Right ventricle myocardium inferior (tissue), 1 donor: ENCODE measurements at places on chromosomes 12 and 14. TPM values are rescaled to one million over a fixed set of nuclear protein-coding genes. Genes with fewer than 3 reads are reported as not detected.

Gene FZD10
- not detected for total RNA-seq

Gene MUCL1
- total RNA-seq: not detected

GRCh38 chr12:98856897-98857540 lies 211.9 kb downstream of the APAF1 start:
- no peak for DNase-seq

GRCh38 chr14:75222208-75222701 lies 45.8 kb upstream of the TMED10 start:
- no peak for DNase-seq

DNA sequence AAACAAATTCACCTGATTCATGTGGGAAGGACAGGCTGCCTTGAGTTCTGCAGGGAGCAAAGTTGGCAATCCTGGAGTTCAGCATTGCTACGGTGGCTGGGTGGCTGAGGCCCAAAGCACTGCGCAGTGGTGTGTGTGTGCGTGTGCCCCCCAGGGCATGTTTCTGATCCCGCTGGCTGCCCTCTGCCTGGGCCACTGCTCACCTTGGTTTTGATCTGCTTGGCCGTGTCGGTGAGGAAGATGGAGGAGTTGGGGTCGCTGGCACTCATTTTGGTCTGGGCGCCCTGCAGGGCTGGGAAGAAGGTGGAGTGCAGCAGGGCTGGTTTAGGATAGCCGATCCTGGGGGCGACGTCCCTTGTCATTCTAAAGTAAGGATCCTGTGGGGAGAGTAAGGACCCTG lies 19.1 kb downstream of the SLC25A47 start:
- no peak for DNase-seq

DNA sequence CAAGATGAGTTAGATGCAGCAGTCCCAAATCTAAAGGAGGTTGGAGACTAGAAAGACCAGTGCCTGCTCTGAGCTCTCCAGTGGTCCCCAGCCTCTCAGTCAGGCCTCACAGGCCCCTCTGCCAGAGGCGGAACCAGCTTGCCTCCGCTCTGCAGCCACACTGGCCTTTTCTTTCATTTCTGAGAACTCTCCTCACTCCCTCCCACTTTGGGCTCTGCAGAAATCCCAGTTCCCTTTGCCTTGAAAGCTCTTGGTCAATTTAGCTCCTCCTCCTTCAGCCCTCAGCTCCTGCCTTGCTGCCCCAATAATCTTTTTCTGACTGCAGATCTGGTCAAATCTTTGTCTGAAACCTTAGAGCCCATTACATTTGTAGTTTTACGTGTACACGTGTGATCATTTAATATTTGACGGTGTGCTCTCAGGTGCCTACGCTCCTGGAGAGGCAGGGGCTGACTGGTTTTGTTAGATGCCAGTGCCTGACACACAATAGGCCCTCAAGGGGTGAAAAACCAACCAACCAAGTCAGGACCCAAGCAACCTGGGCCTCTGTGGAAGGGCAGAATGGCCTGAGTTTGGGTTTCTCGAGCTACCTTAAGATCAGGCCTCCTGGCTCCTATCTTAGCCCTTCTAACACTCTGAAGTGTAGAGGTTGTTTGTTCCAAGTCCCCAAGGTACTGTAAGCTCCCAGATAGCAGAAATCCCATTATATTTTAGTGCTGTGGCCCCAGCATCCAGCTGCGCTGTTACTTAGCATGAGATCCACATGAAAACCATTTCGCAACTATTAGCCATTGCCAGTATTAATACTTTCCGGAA lies 1.1 kb upstream of the NUDT4 start:
- no peak for DNase-seq

Gene RPGRIP1
- total RNA-seq: 0.60 TPM

DNA sequence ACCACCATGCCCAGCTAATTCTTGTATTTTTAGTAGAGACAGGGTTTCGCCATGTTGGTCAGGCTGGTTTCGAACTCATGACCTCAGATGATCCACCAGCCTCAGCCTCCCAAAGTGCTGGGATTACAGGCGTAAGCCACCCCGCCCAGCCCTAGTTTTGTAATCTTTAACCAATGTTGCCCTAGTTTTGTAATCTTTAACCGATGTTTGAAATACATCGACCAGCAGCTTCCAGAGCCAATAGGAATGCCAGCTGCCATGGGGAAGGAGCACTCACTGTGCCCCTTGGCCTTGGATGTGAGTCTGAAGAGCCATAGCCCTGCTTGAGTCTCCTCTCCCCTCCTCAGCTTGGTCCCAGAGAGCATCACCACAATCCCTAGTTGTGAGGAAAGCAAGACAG lies 209.3 kb upstream of the RGS6 start:
- no peak for DNase-seq

Gene ADAMTS20
- not detected for total RNA-seq

Gene KRT72
- not detected for total RNA-seq

Gene HVCN1
- 11.8 TPM for total RNA-seq

Gene INSM2
- total RNA-seq: not detected

GRCh38 chr14:34204774-34205173 lies 253.9 kb upstream of the EGLN3 start:
- no peak for DNase-seq

Gene DEPDC4
- total RNA-seq: 0.81 TPM

GRCh38 chr14:70006699-70007098 lies 127.5 kb downstream of the SMOC1 start:
- DNase-seq: no peak

Gene PTPN6
- total RNA-seq: 9.1 TPM

- no peak for DNase-seq
Observed at GRCh38 chr12:12919666-12920435, 28.5 kb downstream of the GPRC5A start.

Gene SLC4A8
- total RNA-seq: 0.08 TPM

GRCh38 chr14:62468946-62469345 lies 576.3 kb downstream of the KCNH5 start:
- DNase-seq: no peak

Gene IGF1
- total RNA-seq: 10.9 TPM

DNA sequence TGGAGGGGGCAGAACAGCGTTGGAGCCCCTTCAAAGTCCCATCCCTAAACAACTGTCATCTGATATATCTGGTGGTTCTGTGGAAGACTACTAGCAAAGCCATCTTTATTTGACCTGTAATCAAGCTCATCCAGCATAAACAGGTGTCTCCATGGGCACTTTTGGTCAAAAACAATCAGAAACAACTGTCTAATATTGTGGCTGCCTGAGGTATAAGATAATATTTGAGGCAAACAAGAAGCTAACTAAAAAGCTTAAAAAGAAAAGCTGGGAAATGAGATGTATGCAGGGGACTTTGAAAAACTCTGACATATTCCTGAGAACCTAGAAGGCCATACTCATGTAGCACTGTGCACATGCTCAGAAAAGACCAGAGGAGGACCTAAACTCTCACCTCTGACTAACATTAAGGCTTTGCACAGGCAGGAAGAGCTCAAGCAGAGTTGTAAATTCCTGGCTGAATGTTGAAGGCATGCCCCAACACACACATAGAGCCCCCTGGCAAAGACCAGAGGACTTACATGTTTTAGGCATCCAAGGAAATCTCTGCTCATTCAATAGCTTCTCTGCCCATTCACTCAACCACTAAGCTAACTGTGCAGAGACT lies 27.2 kb upstream of the AP4S1 start:
- DNase-seq: no peak

DNA sequence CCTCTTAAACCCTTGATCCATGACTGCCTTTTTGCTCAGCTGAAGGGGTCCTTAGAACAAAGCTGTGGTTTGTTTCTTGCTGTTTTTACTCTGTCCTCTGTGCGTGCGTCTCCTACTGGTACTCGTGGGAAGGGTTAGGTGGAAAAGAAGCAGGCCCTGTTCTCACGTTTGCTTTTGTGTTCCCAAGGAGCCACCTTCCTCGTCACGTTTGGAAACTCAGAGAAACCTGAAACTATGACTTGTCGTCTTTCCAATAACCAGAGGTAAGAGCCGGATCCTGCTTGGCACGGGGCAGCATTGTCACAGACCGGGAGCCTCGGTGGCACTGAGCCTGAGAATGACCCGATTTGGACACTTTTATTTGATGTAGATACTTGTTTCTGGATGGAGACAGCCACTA lies 13.1 kb downstream of the ZFYVE21 start:
- no peak for DNase-seq

Gene TMPRSS12
- total RNA-seq: not detected

Gene C14orf180
- total RNA-seq: 40.0 TPM

- DNase-seq: no peak
Observed at GRCh38 chr12:79681008-79681590, 9.7 kb downstream of the PAWR start.

Gene ALDH2
- total RNA-seq: 382 TPM

Gene RBP5
- 0.54 TPM for total RNA-seq

DNA sequence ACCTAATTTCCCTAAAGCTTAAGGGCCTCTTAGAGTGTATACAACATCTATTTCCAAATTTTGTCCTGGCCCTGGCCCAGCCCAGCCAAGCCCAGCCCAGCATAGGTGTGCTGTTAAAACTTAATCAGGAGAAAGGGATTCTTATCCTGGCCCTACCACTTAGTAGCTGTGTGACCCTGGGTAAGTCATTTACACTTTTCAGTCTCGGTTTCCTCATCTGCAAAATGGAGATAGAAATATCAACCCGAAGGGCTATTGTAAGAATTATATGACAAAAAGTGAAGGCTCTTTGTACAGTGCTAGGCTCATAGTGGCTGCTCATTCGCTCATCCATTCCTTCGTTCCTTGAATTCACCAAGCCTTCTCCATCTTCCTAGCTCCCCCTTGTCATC lies 442 bp downstream of the ERG28 start:
- DNase-seq: no peak

Gene SLC6A12
- 0.68 TPM for total RNA-seq

Gene ANAPC5
- 61.8 TPM for total RNA-seq

DNA sequence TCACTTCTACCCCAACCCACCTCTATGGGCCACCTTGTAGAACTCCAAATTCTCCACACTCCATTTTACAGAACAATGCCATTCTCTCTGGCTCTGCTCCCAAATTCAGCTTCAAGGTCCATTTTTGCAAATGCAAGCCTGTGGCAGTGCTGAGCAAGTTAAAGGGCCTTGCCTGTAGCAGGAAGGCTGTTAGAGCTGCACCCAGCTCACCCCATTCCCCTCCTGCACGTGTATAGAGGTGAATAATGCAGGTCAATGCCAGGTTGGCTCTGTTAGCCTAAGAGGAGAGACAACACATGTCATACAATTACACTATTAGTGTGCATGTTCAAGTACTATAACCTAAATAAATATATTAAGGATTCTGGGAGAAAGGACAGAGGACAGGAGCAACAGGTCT lies 120.4 kb downstream of the TBX5 start:
- DNase-seq: no peak

Gene TAS2R13
- total RNA-seq: 0.43 TPM

GRCh38 chr12:119695034-119695433 lies 27.1 kb downstream of the PRKAB1 start:
- DNase-seq: no peak

- no peak for DNase-seq
Observed at GRCh38 chr14:90625445-90625844, 190.8 kb downstream of the TTC7B start.

Gene LGR5
- not detected for total RNA-seq

DNA sequence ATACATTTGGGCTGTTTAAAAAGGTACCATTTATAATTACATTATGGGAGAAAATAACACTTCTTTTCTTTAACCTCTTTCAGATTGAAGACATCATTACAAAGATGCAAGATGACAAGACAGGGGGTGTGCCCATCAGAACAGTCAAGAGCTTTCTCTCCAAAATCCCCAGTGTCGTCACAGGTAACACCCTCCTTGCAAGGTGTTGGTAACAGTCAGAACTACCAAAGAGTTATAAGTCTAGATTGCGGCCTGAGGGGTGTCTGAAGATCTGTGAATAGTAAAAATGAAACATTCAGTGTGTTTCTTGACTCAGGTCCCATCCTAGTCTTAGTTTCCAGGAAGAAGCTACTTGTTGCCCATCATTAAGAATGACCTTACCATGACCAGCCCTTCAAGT lies 419.8 kb downstream of the RGS6 start:
- DNase-seq: no peak

- DNase-seq: no peak
Observed at GRCh38 chr14:99454246-99454645, 26.4 kb downstream of the SETD3 start.

DNA sequence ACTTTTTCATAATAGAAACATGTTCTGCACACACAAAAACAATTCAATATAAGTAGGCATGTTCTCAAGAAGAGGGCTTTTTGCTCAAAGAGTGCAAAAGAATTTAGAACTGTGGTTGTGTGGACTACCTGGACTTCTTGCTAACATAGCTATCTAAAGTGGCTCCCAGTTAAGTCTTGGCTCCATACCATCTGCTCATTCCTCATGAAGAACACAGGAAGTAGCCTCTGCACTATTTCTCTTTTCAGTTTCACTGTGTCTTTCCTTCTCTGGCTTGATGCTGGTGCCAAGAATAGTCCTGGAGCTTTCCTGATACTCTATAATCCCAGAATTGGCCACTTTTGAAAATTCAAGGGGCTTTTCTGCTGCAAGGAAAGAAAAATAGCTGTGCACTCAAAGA lies 127.4 kb downstream of the CCER1 start:
- DNase-seq: no peak

Gene TSPAN19
- total RNA-seq: 0.49 TPM

GRCh38 chr12:127811988-127812387 lies 455.0 kb upstream of the TMEM132C start:
- no peak for DNase-seq

DNA sequence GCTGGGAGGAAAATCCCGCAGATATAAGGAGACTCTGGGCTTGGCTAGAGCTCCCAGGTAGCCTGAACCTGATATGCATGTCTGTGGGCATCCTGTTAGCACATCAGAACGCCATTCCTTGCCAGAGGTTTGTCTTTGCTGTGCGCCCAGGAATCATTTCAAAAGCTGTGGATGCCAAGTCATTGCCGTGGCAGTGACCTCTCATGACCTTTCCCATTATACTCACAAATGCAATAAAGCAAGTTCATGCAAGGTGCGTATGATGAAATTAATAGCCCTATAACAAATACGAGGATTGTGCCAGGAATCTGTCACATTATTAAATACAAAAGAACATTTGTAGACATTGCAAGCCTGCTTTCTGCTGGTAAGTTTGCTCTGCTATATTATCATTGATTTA lies 229.1 kb upstream of the PELI2 start:
- no peak for DNase-seq

DNA sequence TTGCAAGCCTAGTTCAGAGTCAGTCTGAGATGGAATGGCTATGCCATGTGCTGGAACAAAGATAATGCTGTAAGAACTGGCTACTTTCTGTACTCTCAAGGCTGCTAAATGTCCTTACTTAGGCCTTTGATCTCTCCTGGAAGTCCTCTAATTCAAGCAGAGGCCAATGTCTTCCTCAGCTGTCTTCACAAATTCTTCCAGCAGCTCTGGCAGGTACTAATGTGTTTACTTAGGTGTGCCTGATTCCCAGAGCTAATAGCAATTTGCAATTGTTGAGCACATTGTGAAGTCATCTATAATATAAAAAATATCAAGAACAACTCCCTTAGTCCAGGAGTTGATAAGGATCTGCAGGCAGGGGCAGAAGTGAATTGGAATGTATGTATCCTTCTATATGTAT lies 3.8 kb upstream of the MYF5 start:
- DNase-seq: no peak

DNA sequence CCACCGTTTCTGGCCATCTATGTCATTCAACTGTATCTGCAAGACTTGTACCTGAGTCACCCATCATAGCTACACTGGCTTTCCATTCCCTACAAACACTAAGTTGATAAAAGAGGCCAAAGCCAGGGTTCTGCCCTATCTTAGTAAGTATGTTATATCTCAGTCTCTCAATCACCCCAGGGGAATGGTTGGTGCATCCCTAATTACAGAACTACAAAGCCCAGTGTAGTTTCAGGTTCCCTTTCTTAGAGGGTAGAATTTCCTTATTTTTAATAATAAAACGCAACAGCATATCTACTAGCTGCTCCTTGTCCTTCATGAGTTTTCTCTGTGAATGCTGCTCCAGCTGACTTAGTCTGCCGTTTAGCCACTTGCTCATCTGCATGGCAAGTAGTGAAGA lies 57.6 kb downstream of the ST8SIA1 start:
- no peak for DNase-seq
